ENCODE measurements at places on chromosomes 3 and 15. TPM values are rescaled to one million over a fixed set of nuclear protein-coding genes. Genes with fewer than 3 reads are reported as not detected.

DNA sequence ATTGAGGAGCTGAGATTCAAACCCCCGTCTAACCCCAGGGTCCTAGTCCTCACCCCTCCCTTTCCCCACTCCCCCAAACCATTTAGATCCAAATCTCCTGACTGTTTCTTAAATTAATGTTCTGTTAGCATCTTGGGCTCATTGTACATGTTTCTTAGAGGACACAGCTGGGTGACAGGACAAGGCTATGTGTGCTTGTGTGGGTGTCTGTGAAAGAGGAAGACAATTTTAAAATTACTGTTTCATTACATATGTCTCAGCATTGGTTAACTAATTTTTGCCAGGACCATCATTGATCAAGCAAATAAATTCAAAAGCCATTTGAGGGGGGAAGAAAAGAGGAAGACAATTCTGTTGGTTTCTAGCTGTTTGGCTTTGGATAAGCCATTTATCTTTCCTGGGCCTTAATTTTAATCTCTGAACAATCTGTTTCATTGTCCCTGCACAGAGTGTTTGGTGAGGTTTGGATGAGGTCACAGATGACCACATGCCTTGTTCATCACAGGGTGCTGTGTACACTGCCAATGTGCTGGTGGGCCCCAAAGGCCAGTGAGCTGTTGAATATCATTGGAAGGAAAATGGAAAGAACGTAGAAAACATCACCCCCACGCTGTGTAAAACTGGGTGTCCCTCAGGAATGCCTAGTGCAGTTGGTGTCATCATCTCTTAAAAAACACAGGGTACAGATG, 51.9 kb downstream of the RPLP1 start:
- no peak for DNase-seq

DNA sequence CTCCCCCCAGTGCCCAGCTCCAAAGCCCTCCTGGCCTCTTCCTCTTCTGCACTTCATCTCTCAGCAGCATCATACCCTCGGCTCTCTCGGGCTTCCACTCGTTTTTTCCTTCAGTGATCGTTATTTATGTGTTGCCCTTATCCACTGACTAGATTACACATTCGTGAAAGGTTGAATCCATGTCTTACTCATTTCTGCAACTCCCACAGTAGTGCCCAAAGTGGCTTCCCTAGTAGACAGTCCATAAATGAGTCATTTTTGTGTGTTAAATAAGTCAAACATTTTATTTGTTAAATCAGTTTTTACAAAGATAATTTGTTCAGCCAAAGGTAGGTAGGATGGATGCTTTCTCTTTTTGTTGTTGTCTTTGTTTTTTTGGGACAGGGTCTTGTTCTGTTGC, 87.4 kb downstream of the CRTC3 start:
- no peak for DNase-seq

Gene SCAANT1
- total RNA-seq = not detected

DNA sequence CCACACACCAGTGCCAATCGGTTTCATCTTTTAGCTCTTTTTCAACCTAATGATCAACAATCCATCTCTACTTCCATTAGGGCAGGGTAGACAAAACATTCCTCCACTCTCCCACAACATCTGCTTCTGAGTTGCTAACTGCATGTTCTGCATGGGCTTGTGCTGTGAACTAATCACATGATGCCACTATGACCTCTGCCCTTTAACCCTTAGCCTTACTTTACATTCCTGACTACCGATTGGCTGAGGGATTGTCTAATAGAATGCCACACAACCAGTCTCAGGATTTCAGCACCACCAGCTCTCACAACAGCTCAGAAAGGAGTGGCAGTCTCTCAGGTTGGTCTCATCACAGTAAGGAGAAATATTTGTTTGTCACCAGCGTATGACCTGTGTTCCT, 562.8 kb downstream of the ROBO2 start:
- no peak for DNase-seq

Gene GRK7
- total RNA-seq = not detected

DNA sequence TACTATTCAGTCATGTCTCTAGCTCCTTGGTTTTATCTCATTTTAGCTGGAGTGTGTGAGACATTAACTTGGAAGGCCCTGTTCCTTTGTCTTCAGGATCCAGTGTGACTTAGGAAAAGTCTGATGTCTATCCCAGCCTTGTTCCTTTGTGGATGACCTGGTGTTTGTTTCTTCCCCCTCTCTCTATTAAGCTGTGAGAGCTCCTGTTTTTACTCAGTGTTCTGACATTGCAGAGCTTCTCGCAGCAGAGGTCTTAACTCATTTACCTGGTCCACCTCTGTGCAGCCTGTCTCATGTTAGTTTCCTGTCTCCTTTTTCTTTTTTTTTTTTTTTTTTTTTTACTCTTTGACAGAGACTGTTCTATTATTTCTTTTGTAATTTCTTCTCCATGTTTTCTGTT, 43.1 kb downstream of the KLF13 start:
- DNase-seq = no peak

- no peak for DNase-seq
Observed at GRCh38 chr15:94478763-94479162, 247.4 kb downstream of the MCTP2 start.

Gene CPNE9
- not detected for total RNA-seq

GRCh38 chr3:58722561-58722960, 56.0 kb upstream of the FAM3D start:
- no peak for DNase-seq

- no peak for DNase-seq
Observed at GRCh38 chr15:51117270-51117669, 22.6 kb upstream of the TNFAIP8L3 start.

GRCh38 chr3:149936812-149937230, 33.9 kb downstream of the PFN2 start:
- peak; percentile 77 for DNase-seq

- no peak for DNase-seq
Observed at GRCh38 chr3:98764472-98764884, 1.3 kb downstream of the ST3GAL6 start.

- no peak for DNase-seq
Observed at GRCh38 chr3:123769356-123769743, 114.8 kb downstream of the MYLK start.

Gene CAMP
- total RNA-seq = not detected

Gene ASB14
- not detected for total RNA-seq

Gene GOLGA8O
- not detected for total RNA-seq

DNA sequence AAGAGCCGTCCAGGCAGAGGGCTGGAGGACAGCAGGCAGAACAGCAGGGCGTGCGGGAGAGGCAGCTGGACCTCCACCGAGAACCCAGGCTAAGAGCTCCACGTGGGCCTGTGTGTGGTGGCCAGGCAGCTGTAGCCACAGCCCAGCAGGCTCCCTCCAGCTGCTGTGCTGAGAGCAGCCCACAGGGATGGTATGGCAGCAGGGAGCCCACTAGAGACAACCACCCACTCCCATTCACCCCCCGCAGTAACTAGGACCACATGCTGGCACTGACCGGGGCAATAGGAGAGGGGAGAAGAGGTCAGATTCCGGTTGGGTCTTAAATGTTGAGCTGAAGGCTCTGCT, 25.6 kb upstream of the MUSTN1 start:
- no peak for DNase-seq

DNA sequence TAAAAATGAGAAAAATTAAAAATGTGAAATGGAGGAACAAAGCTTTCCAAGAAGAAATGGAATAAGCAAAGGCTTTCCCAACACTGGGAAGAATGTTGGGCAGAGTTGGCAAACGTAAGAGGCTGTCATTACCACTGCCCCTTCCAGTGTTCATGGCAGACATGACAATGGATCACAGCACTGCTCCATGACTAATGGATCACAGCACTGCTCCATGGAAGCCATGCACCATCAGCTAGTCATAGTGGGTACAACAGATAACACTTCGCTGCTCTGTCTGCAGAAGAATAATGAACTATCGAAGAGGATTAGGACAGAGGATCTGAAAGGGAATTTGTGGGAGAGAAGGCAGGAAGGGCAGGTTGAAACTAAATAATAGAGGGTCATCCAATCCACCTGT, 5.0 kb downstream of the CAV3 start:
- no peak for DNase-seq

- peak; percentile 1 for DNase-seq
Observed at GRCh38 chr3:77081240-77081661, 41.4 kb downstream of the ROBO2 start.

GRCh38 chr3:171348121-171348520, 112.1 kb downstream of the TNIK start:
- no peak for DNase-seq

GRCh38 chr15:37107071-37107743, 6.9 kb upstream of the MEIS2 start:
- DNase-seq = no peak

- DNase-seq = peak; percentile 96
Observed at GRCh38 chr3:151439652-151440125, 21.2 kb downstream of the IGSF10 start.

Gene GOLGA6L9
- 2.9 TPM for total RNA-seq

Measured in HT-29 (cell line).